Vagina (tissue), 2 donors: ENCODE measurements at places on chromosomes 16 and 17.

DNA sequence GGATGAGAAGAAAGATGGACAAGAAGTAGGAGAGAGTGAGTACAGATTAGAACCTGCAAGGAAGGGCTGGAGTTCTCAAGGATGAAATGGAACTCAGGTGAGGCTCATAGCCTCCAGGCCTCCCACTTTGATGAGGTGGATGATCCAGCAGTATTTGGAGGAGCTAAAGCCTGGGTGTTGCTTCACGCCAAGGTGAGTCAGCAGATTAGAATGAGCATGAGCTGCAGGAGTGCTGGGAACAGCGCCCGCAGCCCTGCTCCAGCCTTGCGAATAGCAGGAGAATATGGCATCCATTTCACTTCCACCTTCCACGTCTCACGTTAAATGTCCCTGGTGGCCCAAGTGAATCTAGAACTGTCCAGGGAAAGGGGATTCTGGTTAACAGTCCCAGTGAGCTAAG, 94.4 kb upstream of the CPHXL start:
- DNase-seq, result no peak

- DNase-seq, result peak; percentile 87
Measured at GRCh38 chr16:4407543-4408322, 8.7 kb downstream of the CORO7 start.

DNA sequence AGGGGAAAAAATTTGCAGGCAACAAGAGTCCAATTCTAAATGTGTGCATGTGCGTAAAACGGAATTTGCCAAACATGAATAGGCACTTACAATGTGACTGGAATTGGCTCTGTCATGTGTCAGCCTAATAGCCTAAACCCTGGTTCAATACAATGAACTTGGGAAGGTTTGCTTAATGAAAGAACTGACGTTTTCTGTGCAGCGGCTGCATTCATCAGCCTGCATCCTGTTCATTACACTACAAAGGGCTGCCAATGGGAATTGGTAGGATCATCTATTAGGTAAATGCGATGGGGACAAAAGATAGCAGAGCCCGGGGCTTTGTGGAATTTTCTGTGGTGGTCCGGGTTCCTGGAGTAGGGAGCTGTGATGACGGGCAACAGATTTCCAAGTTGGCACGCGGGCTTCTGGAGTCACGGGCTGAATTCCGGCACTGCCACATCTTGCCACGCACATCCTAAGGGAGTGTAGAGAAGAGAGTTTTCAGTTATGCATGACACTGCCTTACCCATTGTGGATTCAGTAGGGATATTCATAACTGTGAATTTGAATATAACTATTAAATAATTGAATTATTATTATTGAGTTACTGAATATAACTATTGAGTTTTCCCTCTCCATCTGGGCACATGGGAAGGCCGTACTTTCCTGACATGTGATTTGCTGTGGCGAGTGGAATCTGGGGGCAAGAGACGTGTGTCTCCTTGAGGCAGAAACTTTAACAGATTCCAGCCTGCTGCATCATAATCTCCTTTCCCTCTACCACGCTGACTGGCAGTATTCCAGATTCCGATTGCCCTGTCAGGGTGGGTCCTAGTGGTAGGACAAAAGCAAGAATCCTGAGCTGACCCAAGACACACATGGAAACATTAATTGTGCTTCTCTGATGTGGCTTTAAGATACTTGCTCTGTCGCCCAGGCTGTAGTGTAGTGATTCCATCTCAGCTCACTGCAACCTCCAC, 565.6 kb downstream of the WWOX start:
- DNase-seq, result no peak

DNA sequence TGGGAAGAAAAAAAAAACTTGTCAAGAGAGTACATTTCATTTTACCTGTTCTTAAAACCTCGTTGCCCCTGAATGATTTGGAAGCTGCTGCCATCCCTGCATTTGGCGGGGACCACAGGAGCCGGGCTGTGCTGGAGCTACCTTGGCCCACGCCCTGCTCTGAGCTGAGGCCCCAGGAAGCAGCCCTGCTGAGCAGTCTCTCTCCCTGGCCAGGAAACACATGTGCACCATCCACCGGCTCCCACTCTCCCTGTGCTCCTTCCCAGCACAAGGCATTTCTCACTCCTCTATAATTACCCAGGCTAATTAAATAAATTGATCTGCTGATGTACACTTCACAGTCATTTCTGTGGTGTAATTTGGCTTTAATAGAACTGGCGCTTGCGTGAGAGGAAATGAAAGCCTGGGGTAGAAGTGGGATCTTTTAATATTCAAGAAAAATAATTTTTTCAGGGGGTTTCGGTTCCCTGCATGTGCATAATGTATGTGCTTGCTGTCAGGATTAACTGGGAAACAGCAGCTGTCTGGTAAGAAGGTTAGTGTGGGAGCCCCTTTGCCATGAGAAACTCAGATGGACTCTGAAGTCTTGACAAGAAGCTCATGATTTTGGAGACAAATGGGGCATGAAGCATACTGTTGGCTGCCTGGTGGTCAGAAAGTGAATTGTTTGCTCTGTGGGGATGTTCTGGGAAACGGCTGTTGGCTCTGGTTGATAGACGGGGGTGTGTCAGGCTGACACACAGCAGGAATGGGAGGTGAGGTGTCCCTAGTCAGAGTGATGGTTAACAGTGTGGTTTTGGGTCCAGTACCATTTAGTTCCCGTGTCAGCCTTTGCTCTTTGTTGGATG, 252.3 kb upstream of the EEF2KMT start:
- no peak for DNase-seq
